ENCODE measurements at places on chromosomes 7 and 10. TPM values are rescaled to one million over a fixed set of nuclear protein-coding genes. Genes with fewer than 3 reads are reported as not detected.

DNA sequence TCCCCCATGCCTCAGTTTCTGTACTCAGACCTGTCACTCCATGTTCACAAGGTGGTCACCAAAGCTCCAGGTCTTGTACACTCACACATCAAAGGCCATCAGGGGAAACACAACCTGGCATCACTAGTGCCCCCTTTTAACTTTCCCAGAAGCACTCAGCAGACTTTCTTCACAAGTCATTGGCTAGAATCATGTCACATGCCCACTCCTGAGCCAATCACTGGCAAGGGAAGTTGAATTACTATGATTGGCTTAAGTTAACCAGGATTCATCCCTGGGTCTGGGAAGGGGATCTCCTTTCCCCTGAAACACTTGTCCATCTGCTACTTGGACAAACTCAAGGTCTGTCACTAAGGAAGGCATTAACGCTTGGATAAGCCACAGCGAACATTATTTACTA, 193.8 kb upstream of the PLXNA4 start:
- no peak for DNase-seq

GRCh38 chr7:144762853-144763252, 73.0 kb downstream of the TPK1 start:
- DNase-seq = no peak

CHST3 gene
- total RNA-seq = 12.0 TPM

TUBAL3 gene
- not detected for total RNA-seq

SFXN4 gene
- total RNA-seq = 14.6 TPM

CTBP2 gene
- 73.0 TPM for total RNA-seq

Measured in lower lobe of right lung (tissue), 2 donors.